Activated CD8-positive, alpha-beta memory T cell treated with anti-CD3 and anti-CD28 coated beads, Interleukin-2, amount 10 ng/mL, durations not matched to agents 7 days and 5 days (primary cell): ENCODE measurements at places on chromosomes 13 and 19.

DNA sequence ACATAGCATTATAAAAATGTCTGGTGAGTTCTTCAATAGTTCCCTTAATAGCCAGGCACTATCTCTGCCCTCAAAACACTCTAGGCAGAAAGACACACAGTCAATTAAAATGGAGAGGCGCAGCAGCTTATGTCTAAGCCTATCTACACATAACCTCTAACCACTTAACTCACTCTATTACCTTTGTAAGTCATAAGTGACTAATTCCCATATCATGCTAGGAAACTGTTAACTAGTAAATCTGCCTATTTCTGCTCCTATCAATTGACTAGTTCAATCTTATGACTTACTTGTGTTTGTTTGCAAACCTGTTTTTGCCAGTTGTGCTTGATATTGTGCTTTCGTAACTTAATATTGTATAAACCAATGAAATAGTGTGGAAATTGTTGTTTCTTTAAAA lies 3.2 kb downstream of the CCDC122 start:
- peaks cover 29% of the 10 kb centered on the region for H3K4me1 ChIP-seq
- no peak for DNase-seq
- H3K4me3 ChIP-seq = no peak overlapping the region
- no peak overlapping the region for H3K27ac ChIP-seq

GRCh38 chr13:24381541-24382265 lies 72.3 kb downstream of the C1QTNF9 start:
- no peak overlapping the region for H3K27ac ChIP-seq
- peaks cover 10% of the 10 kb centered on the region for H3K4me1 ChIP-seq
- H3K36me3 ChIP-seq = no peaks in the 10 kb centered on the region
- no peak for DNase-seq
- H3K27me3 ChIP-seq = peaks cover 2% of the 10 kb centered on the region

GRCh38 chr19:49549045-49549444 lies 21.2 kb downstream of the RCN3 start:
- H3K36me3 ChIP-seq = peaks cover 11% of the 10 kb centered on the region
- H3K27me3 ChIP-seq = no peaks in the 10 kb centered on the region

- DNase-seq = no peak
- H3K27ac ChIP-seq = no peak overlapping the region
- no peaks in the 10 kb centered on the region for H3K36me3 ChIP-seq
- H3K4me3 ChIP-seq = no peak overlapping the region
These were observed 17.4 kb downstream of the PPFIA3 start for GRCh38 chr19:49136771-49137171.

GRCh38 chr13:46303742-46304385 lies 83.2 kb downstream of the RUBCNL start:
- H3K27me3 ChIP-seq = no peaks in the 10 kb centered on the region
- peaks cover 13% of the 10 kb centered on the region for H3K4me1 ChIP-seq
- peak overlapping the region; percentile 20 for H3K27ac ChIP-seq
- no peak for DNase-seq
- peaks cover 18% of the 10 kb centered on the region for H3K36me3 ChIP-seq

- H3K36me3 ChIP-seq = no peaks in the 10 kb centered on the region
- no peaks in the 10 kb centered on the region for H3K4me1 ChIP-seq
- no peak overlapping the region for H3K27ac ChIP-seq
- peaks cover 19% of the 10 kb centered on the region for H3K27me3 ChIP-seq
- DNase-seq = no peak
These were observed 32.2 kb upstream of the TNFAIP8L1 start for GRCh38 chr19:4606921-4607678.

GRCh38 chr13:65656740-65657329 lies 1573.3 kb downstream of the PCDH9 start:
- no peaks in the 10 kb centered on the region for H3K36me3 ChIP-seq
- H3K4me3 ChIP-seq = no peak overlapping the region
- no peaks in the 10 kb centered on the region for H3K27me3 ChIP-seq
- DNase-seq = no peak

GRCh38 chr13:77565635-77566034 lies 30.1 kb downstream of the SCEL start:
- H3K27ac ChIP-seq = no peak overlapping the region
- no peaks in the 10 kb centered on the region for H3K4me1 ChIP-seq
- H3K4me3 ChIP-seq = no peak overlapping the region
- H3K27me3 ChIP-seq = peaks cover 31% of the 10 kb centered on the region
- no peaks in the 10 kb centered on the region for H3K36me3 ChIP-seq

- peak overlapping the region; percentile 85 for H3K27ac ChIP-seq
- no peak overlapping the region for H3K4me3 ChIP-seq
- peaks cover 7% of the 10 kb centered on the region for H3K36me3 ChIP-seq
These were observed 83.1 kb downstream of the AKAP11 start for GRCh38 chr13:42355092-42355485.

DNA sequence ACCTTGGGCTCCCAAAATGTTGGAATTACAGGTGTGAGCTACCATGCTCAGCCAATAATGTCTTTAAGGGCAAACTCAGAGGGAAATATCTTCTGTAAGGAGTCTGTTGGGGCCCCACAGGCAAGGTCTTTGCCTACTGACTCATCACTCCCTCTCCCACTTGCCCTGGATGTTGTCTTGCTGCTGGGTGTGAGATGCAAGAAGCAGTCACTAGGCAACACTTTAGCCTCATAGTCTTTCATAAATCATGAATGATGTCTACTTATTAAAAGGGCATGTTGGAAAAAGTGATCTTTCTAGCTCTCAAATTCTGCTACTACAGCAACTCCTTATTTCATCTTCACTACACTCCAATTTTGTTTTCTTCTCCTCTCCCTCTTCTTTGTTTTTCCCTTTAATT lies 34.6 kb upstream of the SLC10A2 start:
- no peak for DNase-seq
- no peaks in the 10 kb centered on the region for H3K27me3 ChIP-seq
- no peak overlapping the region for H3K27ac ChIP-seq
- H3K4me1 ChIP-seq = no peaks in the 10 kb centered on the region
- no peak overlapping the region for H3K4me3 ChIP-seq

DNA sequence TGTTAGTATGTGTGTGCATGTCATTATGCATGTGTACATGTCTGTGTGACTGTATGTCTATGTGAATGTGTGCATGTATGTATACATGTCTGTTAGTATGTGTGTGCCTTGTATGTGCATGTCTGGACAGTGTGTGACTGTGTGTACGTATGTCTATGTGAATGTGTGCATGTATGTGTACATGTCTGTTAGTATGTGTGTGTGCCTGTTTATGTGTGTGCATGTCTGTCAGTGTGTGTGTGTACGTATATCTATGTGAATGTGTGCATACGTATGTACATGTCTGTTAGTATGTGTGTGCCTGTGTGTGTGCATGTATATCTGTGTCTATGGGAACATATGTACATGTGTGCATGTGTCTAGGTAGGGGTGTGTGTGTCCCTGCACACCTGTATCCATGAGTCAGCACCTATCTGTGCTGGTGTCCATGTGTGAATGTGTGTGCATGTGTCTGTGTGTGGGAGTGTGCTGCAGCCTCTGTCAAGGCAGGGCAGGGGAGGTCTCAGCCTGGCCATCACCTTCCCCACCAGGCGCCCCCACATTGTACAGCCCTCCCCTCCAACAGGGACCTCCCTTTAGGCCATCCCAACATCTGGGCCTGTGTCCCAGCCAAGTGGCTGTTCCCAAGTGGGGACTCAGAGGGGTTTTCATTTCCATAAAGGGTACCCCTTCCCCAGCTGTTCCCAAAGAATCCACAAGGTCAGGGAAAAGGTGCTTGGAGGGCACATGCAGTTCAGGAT lies 4.4 kb downstream of the GAS6 start:
- DNase-seq = no peak
- H3K27me3 ChIP-seq = peaks cover 28% of the 10 kb centered on the region
- no peak overlapping the region for H3K4me3 ChIP-seq
- peaks cover 12% of the 10 kb centered on the region for H3K4me1 ChIP-seq
- H3K27ac ChIP-seq = no peak overlapping the region

DNA sequence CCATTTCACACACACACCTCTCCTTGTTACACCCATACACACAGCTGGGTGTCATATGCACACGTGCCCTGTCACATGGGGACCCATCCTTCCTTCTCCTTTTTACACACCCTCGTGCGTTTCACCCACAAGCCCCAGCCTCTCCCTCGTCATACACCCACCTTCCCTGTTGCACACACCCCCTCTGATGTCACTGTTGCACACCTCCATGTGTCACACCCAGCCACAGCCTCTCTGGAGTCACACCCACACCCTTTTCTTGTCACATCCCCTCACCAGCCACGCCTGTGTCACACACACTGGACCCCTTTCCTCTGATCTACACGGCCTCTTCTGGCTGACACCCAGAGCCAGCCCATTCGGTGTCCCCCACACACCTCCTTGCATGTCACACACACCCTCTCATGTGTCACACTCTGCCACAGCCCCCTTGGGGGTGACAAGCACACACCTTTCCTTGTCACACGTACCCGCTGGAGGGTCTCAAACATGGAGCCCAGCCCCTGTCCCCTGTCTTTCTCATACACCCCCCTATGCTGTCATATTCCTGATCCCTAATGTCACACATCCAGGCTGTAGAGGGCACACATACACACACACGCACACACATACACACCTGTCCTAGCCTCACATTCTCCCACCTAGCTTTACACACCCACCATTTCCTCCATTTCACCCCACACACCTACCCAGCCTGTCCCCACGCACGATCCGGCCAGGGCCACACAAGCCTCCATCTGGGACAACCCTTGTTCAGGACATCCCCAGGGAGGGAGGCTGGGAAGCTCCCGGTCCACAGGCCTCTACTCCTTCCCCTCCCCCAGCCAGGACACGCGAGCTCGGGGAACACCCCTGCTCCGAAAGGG lies 1.4 kb downstream of the NOVA2 start:
- H3K27ac ChIP-seq = no peak overlapping the region
- no peak overlapping the region for H3K4me3 ChIP-seq
- no peaks in the 10 kb centered on the region for H3K36me3 ChIP-seq

GRCh38 chr13:28819046-28819730 lies 951 bp upstream of the MTUS2 start:
- no peak overlapping the region for H3K27ac ChIP-seq
- no peak for DNase-seq
- peaks cover 47% of the 10 kb centered on the region for H3K27me3 ChIP-seq
- no peaks in the 10 kb centered on the region for H3K36me3 ChIP-seq

DNA sequence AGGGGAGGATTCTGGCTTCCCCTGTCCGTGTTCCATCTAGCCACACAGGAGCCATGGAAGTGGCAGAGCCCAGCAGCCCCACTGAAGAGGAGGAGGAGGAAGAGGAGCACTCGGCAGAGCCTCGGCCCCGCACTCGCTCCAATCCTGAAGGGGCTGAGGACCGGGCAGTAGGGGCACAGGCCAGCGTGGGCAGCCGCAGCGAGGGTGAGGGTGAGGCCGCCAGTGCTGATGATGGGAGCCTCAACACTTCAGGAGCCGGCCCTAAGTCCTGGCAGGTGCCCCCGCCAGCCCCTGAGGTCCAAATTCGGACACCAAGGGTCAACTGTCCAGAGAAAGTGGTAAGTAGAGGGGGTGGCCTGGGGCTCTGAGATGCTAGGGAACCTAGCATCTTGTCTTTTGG lies 1.5 kb downstream of the BABAM1 start:
- no peak overlapping the region for H3K27ac ChIP-seq
- H3K27me3 ChIP-seq = no peaks in the 10 kb centered on the region
- peaks cover 25% of the 10 kb centered on the region for H3K4me1 ChIP-seq
- peaks cover 9% of the 10 kb centered on the region for H3K36me3 ChIP-seq
- peak overlapping the region; percentile 91 for H3K4me3 ChIP-seq

DNA sequence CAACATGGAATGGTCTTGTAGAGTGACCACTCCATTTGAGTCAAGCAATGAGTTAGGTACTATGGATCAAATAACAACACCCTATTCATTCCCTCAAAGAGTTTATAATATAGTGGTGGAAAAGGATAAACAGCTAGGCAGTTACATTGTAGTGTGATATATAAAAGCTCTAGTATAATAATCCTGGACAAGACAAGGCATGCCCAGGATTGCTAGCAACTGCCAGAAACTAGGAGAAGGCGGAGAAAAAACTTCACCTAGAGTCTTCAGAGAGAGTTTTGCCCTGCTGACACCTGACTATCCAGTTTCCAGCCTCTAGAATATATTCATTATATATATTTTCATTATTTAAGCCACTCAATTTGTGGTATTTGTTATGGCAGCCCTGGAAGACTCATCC lies 530.6 kb downstream of the KLF12 start:
- no peak for DNase-seq
- H3K4me3 ChIP-seq = no peak overlapping the region
- peaks cover 2% of the 10 kb centered on the region for H3K27me3 ChIP-seq
- H3K4me1 ChIP-seq = no peaks in the 10 kb centered on the region
- no peak overlapping the region for H3K27ac ChIP-seq

GRCh38 chr13:98977568-98978265 lies at the start of gene DOCK9:
Gene DOCK9, minus strand, starts transcription at chr13:98978064. Its CDS starts 155 bp downstream, at chr13:98977909.
- no peak for DNase-seq
- no peaks in the 10 kb centered on the region for H3K36me3 ChIP-seq
- no peak within 1 kb of the TSS for H3K27ac ChIP-seq
- no peak within 1 kb of the TSS for H3K4me3 ChIP-seq
- H3K4me1 ChIP-seq = peaks cover 30% of the 10 kb centered on the region
- H3K27me3 ChIP-seq = no peaks in the 10 kb centered on the region

- no peak for DNase-seq
- H3K4me3 ChIP-seq = no peak overlapping the region
- H3K4me1 ChIP-seq = no peaks in the 10 kb centered on the region
- H3K27ac ChIP-seq = no peak overlapping the region
These were observed 5.9 kb upstream of the DCAF15 start for GRCh38 chr19:13946414-13946813.

DNA sequence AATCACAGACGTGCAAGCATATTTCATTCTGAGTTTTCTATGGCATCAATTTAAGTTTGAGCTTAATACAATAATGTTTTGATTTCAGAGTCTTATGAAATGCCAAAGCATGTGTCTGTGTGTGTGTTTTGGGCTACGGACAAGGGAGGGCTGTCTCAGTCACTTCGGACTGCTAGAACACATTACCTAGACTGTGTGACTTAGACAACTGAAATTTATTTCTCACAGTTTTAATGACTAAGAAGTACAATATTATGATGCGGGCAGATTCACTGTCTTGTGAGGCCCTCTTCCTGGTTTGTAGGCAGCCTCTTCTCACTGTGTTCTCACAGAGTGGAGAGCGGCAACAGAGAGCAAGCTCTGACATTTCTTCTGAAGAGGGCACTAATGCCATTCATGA lies 1202.0 kb downstream of the EFNB2 start:
- H3K27me3 ChIP-seq = no peaks in the 10 kb centered on the region
- no peaks in the 10 kb centered on the region for H3K4me1 ChIP-seq
- no peak for DNase-seq
- H3K27ac ChIP-seq = no peak overlapping the region
- no peak overlapping the region for H3K4me3 ChIP-seq

GRCh38 chr19:2983351-2984214 lies 6.2 kb downstream of the TLE6 start:
- no peaks in the 10 kb centered on the region for H3K36me3 ChIP-seq
- H3K4me1 ChIP-seq = no peaks in the 10 kb centered on the region
- H3K4me3 ChIP-seq = no peak overlapping the region
- H3K27ac ChIP-seq = no peak overlapping the region
- no peak for DNase-seq
- peaks cover 19% of the 10 kb centered on the region for H3K27me3 ChIP-seq

DNA sequence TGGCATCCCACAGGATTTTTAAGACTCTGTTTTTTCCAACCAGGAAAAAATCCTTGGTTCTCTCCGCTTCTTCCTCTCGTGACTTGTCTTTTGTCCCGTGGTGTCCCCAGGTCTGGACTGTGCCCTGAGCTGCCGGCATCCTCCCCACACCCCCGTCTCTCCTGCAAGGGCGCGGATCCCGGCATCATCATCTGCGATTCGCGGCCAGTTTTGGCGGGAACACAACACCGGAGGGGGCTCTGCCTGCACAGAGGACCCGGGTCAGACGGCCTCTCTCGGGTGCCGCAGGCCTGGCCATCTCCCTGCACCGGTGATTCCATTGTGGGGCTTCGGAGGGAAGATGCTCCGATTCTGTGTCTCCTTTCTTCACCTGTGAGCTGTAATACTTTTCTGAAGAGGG lies 18.8 kb upstream of the GAS6 start:
- peaks cover 19% of the 10 kb centered on the region for H3K27me3 ChIP-seq
- H3K27ac ChIP-seq = no peak overlapping the region
- DNase-seq = peak; percentile 33
- H3K4me1 ChIP-seq = peaks cover 12% of the 10 kb centered on the region
